ENCODE measurements at places on chromosomes 2 and 18.

DNA sequence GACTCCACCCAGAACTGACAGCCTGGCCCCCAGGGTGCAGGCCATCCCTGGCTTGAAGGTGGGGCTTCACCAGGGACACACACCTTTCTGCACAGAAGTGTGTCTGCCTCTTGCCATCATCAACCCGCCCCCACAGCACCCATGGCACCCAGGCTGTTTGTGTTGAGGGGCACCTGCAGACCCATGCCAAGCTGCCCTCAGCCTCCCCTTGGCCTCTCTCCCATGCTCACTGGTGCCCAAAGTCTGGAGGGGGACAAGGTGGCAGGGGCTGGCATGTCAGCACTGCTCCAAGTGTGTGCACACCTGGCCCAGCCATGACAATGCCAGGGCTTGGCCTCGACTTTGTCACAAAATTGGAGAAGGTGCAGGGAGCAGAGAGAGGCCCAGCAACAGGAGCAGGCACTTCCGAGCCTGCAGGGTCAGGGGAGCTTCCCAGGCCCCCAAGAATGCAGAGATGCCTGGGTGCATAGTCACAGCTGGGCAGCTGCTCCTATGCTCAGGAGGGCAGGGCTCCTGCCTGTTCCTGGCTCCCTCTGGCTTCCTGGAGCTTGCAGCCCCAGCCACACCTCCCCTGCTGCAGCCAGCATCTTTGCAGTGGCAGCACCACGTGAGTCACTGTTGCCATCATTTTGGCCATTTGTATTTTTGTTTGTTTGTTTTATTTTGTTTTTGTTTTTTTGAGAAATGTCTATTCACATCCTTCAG lies 280.6 kb upstream of the UBE2E3 start:
- DNase-seq: no peak

DNA sequence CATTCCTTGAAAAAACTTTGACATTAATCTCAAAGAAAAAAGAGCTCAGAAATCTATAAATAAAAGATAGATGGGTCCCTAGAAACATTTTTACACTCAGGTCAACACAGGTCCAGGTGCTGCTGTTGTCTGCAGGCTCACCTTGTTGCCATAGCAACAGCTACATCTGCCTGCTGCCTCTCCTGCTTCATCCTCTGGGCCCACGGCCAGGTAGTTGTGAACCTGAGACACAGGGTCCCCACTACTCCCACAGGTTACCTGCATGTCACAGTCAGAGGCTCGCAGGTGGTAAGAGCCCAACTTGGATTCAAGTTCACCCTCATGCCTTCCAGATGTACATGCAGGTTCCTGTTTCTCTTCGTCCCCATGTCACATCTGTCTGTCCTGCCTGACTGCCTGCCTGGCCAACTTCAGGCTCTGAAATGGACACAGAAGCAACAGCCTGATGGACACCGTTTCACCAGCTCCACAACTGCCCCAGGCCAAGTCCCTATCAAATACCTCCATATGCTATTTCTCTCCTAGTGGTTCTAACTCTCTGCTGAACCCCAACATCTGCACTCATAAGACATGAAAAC lies 88.3 kb upstream of the SALL3 start:
- no peak for DNase-seq

DNA sequence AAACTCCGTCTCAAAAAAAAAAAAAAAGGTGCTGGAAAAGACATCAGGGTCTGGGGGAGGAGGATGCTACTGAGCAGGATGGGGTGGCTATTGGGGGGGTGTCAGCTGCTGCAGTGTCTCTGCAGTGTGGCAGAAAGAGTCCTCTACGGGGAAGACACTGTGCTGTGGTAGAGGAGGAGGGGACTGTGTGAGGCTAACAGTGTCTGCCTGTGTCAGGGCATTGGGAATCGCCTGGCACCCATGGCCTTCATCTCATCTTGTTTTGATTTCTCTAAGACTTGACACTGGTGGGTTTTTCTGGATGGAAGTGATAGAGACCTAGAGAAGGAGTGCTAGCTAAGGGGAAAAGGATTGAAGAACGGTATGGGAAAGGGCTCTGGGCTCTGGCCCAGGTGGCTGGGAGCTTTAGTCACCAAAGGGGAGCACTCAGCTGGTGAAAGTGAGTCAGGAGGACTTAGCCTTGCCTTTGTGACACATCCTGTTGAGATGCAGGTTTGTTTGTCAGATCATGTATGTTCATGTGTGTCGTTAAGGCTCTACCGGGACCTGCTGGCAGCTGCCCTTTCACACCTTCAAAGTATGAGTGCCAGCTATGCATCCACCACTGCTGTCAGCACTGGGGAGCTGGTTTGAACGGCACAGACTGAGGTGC lies 58.0 kb downstream of the FARP2 start:
- DNase-seq: peak; percentile 29

DNA sequence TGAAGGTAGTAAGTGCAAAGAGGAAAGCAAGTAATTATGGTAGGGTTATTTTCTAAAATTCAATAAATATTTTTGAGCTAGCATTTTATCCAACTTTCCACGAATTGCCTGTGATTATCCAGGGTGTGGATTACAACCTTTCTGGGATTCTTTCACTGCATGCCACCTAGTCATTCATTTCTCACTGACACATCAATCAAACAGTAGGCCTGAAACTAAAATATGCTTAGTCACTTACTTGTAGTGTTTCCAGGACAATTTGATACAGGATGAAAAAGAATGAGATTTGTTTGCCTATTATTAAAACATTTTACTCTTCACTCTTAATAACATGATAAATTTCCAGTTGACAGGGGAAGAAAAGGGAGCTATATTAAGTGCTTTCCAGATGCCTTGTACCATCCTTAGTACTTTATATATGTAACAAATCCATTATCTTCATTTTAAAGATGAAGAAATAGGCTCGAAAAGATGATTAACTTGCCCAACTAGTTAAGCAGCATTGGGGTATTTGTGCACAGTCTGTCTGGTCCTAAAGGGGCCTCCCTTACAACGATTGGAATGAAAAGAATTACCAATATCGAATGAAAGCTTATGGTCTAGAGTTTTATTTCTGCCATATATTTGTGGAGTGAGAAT lies 70.4 kb downstream of the KCTD1 start:
- peak; percentile 56 for DNase-seq

DNA sequence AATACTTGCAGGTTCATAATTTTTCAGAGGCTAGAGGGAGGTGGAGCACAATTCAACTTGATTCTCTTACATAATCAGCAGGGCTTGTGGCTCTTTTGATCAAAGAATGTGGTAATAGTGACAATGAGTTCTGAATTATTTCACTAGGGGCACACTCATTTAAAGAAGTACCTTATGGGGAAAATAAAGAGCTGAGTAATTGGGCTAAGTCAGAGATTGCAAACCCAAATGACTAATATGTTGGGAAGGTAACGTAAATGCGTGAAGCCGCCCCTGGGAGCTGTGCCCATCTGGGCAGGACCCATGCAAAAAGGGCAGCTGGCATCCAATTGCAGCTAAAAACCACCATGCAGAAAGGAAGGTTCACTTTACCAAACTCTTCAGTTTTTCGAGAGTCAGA lies 35.3 kb downstream of the NCKAP5 start:
- peak; percentile 84 for DNase-seq

- DNase-seq: peak; percentile 31
These were observed 245.0 kb downstream of the PTGR3 start for GRCh38 chr18:74963820-74964446.

- peak; percentile 43 for DNase-seq
These were observed 86.1 kb downstream of the SLC25A12 start for GRCh38 chr2:171807831-171808393.

DNA sequence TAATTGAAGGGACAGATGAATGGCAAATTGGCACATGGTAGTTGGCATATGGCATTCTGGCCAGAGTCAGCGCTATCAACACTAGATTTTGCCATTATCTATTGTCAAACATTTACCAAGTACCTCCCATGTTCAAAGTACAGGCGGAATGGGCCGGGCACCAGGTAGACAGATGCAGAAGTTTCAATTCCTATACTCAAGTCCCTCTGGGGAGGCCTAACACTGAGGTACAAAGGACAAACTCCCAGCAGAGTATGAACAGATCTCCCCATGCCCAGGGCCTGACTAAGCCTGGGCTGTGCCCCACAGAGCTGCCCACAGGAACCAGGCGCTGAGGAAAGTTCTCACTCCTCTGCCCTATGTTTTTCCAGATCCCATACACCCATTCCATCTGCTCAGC lies 257.5 kb upstream of the KLHL29 start:
- DNase-seq: no peak

DNA sequence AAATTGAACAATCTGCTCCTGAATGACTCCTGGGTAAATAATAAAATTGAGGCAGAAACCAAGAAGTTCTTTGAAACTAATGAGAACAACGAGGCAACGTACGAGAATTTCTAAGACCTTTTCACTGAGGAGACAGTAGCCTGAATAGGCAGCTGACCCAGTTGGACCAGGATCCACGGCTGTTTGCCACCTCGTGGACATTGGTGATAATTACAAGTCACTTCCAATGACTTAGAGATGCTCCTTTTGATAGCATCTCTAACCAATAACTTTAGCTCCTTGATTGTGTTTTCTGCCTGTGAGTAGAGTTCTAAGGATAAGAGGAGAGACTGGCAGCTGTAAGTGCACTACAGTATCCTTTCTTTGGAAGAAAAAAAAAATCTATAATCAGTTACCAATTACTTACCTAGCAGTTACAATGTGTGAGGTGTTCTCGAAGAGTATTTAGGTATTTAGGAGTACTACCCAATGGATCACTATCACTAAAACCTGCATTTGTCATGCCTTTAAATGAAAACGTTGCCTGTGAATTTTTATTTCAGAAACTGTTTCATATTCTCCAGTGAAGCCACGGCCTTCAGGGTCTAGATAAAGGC lies 31.3 kb upstream of the CNTNAP5 start:
- DNase-seq: peak; percentile 10

DNA sequence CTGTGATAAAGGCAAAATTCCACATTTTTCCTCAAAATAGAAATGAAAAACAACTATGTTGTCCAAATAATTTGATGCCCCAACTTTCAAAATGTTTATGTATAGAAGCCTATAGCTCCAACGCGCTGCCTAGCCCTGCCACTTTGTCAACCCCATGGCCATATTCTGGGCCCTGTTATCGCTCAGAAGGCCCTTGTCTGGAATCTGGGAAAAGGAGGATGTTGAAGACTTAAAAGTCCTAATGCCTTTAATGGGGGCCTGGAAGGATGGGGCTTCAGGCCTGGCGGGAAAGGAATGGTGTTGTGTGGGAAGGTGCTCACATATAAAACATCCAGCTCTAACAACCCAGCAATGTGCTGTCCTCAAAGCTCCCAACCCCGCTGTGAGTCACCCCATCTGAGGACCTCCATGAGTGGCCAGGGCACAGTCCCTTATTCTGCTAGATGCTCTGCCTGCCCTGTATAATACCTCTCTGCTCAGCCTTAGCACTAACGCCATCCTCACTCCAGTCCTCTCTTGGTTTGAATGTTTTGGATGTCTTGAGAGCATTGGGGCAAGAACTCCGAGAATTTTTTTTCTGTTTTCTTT lies 86.0 kb downstream of the ACSL3 start:
- DNase-seq: no peak

GRCh38 chr2:1480671-1481076 lies 67.4 kb downstream of the TPO start:
- no peak for DNase-seq

DNA sequence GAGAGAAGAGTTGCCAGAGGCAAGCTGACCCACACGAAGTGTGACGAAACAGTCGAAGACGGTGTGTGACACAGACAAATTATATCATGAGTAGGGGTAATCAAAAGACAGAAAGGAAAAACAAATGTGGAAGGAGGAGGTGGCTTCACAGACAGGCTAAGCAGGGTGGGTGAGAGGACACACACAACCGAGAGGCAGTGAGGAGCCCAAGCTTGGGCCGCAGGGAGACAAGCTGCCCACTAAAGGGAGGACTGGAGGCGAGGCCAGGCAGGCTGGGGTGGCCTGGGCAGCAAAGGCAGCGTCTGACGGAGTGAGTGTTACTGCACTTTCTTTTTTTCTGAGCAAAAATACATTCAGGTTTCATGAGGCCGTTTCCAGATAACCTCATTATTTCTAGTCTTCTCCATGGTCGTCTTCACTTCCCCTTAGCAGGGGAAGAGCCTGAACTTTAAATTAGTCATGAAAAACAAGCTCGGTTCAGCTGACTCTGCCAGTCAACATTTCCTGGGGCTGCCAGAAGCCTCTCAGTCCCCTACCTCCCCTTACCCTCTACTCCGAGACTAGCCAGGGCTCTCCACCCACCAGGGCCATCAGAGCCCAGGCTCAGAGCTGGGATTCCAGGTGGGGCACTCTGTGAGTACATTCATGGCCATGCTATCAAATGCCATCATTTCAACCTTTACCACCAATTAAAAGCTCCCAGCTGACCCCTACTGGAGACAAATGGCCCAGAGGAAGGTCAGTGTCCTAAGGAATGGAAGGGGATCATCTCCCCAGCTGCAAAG lies 13.8 kb upstream of the ZFP36L2 start:
- no peak for DNase-seq

GRCh38 chr18:74453016-74453566 lies 4.0 kb downstream of the DIPK1C start:
- DNase-seq: no peak

DNA sequence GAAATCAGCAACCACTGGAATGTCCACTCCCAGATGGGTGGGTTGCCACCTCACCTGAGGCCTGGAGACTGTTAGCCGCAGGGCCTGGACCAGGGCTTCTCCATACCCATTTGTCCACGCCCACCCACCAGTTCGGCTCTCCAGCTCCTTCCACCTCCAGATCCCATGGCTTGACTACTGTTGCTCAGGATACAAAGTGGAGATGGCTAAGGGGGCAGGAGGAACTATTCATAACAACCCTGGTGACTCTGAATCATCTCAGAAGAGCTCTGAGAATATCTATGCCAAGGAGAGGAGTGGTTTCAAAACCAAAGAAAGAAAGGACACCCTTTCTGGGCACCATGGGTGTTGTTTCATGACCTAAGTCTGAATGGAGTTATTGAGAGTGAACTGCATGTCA lies 145.8 kb downstream of the LAMA3 start:
- DNase-seq: peak; percentile 98

GRCh38 chr2:233851169-233851568 lies 3.2 kb downstream of the HJURP start:
- no peak for DNase-seq

DNA sequence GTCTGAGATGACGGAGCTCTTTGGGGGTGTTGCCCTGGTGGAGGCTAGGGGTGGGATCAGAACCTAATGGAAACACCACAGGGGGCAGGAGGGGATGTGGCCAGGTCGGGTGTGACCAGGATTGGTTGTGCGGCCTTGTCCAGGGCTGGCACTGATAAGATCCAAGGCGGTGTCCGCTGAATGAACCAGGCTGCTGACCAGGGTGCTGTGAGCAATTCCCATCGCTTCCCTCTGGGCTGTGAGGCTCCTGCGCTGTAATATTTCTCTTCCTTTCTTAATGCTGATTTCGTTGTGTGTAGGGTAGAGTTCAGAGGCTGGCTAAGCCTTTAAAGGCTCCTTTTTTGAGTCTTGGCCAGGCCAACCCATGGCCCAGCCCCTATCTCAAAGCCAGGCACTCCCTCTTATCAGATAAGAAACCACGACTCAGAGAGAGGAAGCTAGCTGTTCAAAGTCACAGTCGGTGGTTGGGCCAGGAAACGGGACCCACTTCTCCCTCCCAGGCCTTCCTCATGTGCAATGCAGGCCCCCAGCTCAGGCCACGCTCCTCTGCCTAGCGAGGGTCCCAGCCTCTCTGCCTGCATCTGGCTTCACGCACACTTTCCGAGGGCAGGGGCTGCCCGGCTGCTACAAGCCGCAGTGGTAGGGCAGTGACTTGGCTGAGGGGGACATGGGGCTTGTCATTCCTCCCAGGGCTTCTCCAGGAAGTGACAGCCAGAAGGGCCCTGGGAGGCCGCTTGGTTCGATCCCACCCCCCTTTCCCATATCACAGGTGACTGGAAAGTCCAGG lies 26.0 kb upstream of the FOSL2 start:
- no peak for DNase-seq

- DNase-seq: peak; percentile 9
These were observed 243.0 kb upstream of the CHST9 start for GRCh38 chr18:27428120-27428519.

GRCh38 chr18:75915941-75916623 lies 488.6 kb upstream of the SMIM21 start:
- no peak for DNase-seq

All from mammary epithelial cell (primary cell).